Suppressor macrophage treated with lipopolysaccharide for 4 hours (primary cell): ENCODE measurements at places on chromosomes 3 and 15.

DNA sequence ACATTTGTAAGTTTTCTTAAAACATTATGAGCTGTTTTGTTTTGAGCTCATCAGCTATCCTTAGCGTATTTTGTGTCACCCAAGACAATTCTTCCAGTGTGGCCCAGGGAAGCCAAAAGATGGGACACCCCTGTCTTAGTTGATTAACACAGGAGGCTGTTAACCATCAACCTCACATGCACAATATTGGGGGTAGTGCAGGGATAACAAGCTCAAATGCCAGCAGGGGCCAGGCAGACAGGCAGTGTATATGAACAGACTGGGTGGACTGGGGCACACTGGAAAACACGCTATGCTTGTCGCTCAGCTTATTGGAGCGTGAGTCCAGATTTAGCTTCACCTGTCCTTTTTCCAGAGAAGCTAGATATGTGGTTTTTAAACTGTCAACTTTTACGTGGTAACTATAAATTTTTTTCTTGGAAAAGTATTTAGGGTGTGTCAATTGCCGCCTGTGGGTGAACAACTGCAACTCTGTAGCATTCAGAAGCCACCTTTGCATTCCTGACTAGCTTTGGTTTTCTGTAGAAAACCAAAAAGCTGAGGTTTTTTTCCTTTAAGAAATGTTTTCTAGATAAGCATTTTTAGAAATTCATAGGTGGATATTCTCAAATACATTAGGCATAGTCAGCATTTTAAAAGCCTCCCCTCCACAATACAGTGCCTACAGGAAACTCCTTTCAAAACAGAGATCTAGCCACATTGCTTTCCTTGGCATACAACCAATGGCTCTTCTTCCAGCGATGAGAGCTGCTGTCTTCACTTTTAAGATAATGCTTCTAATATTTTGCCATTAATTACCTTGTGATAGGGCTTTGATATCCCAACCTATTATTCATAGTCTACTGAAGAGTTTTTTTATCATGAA is 14.6 kb downstream of the PSMD6 start:
- no peak for DNase-seq

- no peak for DNase-seq
These were observed 571.2 kb downstream of the EDEM1 start for GRCh38 chr3:5758699-5759098.

GRCh38 chr3:181292984-181293383 is 303.4 kb upstream of the DNAJC19 start:
- DNase-seq, result no peak

GRCh38 chr3:11411956-11412355 is 139.8 kb downstream of the ATG7 start:
- DNase-seq, result no peak

DNA sequence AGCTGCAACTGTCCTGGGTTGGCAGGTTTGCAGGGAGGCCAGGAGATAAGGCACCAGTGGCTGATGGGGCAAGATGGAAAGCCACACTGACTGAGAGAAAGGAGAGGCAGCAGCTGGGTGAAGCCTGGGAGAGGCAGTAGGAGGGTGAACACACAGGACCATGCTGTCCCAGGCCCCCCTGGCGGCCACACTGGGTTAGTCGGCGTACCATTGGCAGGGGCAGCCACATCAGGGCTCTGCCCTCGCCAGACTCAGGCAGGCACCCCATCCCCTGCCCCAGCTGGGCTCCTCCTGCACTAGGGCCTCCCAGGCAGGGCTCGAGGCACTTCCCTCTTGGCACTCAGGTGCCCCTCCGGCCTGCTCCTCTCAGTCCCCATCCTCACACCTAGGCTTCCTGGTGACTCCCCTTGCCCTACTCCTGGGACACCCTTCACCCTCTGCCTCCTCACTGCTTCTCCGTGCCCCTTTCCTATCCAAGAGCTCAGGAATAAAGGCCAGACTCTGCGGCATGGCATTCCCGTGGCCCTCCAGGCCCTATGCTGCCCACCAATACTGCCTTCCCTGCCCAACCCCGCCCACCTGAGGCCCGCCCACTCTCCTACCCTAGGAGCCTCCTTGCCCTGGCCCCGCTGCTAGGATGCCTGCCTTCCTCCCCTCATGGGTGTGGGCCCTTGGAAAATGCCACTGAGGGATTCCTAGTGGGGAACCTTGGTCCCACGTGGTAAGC is 28.7 kb upstream of the DUSP7 start:
- no peak for DNase-seq

DNA sequence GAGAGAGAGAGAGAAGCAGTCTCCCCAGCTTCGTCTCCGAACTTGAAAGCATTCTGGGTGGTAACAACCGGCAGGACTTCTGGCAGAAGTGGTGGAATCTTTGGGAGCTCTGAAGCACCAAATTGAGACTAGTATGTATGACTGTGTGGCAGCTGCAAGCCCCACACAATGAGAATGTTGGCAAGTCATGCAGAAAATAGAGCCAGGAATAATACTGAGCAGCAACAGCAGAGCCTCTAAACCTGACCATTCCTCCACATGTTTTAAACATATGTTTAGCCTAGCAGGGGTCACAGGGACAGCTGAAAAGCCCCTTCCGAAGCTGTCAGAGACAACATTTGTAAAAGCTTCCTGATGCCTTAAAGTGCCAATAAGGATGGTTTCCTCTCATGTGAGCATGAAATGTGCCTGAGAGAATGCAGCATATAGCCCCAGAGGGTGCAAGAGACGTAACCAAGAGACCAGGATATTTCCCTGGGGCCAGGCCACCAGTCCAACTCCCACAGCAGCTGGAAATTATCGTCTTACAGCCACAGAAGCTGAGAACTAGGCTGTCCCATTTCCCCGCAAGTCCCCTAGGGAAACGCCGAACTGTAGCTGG is 178.6 kb upstream of the CCDC54 start:
- DNase-seq, result no peak
